ENCODE measurements at places on chromosomes 12 and 14.
A peak's percentile ranks its signal among the peaks of the same experiment; 100 is the strongest.

DNA sequence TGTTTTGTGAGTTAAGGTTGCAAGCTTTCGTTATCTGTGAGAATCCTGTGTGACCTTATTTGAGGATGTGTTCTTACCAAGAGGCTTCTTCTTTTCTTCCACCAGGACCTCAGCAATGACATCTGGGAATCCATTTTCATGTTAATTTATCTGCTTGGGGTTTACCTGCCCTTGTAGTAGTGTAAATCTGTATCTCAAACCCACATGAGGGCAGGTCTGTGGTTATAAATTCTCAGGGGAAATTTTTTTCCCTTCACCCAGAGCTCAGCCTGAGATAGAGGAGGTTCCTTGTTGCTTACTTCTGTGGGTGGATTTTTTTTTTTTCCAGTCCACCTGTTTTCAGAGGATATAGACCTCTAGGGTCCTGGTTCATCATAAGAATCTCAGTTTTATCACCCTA is 70.8 kb downstream of the AKAP6 start:
- no peak for DNase-seq

DNA sequence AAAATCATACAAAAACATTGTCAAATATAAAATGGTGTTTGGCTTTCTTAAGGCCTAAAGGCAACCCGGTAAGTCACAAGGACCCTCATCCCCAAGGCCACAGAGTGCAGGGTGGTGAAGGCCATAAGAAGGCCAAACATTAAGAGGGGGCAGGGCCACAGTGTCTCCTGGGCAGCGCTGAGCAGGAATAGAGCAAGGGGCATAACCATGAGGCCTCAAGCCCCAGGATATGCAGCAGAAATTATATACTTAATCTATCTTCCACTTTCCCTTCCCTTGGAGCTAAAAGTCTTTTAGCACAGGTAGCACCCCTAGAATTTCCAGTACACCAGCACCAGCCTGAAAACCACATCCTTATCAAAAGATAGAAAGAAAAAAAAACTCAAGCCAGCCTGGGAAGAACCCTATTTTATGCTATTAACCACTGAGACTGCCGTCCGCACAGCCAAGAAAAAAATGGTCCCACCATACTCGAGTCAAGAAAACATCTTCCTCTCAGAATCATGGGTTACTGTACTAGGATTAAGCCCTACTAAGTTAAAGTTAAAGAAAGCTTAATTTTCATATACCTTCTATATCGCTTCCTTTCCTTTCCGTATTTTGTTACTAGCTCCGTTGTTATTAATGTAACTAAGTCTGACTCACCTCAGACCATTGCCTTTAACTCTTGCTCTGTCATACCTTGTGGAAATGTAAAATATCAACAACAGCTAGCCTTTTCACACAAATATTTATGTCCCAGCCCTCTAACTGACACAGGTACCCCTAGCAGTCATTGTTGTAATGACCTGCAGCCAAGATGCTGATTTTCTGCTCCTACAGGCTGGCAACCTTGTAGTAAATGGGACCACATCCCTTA is 20.1 kb downstream of the KLRK1 start:
- DNase-seq, result no peak

- DNase-seq, result no peak
These were observed 7.0 kb downstream of the NKX2-1 start for GRCh38 chr14:36513012-36513420.

- DNase-seq, result no peak
These were observed 52.5 kb downstream of the SPIC start for GRCh38 chr12:101527682-101528081.

DNA sequence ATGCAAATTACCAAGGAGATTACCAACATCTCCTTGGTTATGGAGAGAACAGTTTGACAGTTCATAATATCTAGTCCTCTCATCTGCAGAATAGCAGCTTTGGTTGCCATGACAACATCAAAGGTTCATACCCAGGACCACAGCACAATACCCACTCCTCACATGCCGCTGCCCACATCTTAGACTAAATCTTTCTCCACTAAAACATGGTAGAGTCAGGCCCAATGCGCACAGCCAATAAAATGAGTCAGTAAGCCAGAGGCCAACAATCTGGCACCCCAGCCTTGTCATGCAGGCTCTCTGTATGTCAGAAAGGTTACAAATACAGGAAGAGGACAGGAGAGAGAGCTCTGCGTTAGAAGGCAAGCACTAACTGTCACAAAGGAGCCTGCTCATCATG is 70.6 kb downstream of the KCNK10 start:
- no peak for DNase-seq

GRCh38 chr14:93161411-93161940 is 23.2 kb downstream of the MOAP1 start:
- no peak for DNase-seq

DNA sequence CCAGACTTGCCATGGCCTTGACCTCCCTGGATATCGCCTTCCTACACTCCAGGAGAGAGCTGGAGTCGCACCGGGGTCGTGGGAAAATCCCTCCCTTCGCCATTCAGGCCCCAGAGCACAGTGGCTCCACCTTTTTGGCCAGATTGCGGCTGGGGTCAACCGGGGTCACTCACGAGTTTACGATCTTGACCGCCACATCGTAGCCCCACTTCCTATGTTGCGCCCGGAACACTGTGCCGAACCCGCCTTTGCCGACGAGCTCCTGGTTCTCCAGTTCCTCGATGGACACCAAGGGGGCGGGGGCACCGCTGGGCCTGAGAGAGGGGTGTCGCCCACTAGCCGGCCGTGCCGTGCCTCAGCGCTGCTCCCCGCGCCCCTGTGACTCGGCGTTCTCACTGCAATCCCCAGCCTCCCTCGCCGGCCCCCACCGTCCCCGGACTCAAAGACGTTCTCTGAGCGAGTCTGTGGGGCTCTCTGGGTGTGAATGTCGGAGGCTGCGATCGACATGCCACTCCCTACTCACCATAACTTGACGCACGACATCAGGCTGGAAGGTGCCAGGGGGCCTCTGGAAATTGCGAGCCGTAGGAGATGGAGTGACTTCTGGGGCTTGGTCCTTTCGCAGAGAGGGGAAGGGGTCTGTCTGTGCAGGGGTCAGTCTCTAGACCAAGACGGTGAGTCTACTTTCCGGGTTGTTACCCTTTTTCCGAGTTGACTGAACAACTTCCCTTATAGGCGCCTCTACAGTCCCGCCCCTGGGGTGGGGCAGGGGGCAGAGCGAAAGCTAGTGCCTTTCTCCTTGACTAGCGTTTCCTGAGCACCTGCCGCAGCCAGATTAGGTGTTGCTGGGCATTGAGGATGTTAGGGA is at the start of gene RIPK3:
Gene RIPK3 (minus strand): TSS at position 708 of the 868 bp plus-strand sequence. CDS start 165 bp downstream, at position 543.
- no peak for DNase-seq

DNA sequence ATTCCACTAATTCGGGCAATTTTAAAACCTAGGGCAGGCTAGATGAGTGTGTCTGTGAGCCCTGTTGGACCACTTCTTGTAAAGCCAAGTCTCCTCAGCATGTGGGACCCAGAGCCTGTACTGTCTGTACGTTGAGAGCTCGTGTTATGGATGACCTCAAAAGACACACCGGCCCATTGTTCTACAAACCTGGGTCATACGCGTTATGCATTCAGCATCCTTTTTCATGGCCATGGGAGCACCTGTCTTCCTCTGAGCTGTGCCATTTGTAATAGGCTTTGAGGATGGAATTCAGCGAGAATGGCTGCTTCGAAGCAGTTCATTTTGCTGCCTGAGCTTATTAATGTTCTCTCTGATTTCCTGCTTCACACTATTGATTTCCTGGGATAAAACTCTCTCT is 15.0 kb downstream of the WSCD2 start:
- no peak for DNase-seq

- no peak for DNase-seq
These were observed 31.9 kb upstream of the FBXO34 start for GRCh38 chr14:55239320-55239719.

DNA sequence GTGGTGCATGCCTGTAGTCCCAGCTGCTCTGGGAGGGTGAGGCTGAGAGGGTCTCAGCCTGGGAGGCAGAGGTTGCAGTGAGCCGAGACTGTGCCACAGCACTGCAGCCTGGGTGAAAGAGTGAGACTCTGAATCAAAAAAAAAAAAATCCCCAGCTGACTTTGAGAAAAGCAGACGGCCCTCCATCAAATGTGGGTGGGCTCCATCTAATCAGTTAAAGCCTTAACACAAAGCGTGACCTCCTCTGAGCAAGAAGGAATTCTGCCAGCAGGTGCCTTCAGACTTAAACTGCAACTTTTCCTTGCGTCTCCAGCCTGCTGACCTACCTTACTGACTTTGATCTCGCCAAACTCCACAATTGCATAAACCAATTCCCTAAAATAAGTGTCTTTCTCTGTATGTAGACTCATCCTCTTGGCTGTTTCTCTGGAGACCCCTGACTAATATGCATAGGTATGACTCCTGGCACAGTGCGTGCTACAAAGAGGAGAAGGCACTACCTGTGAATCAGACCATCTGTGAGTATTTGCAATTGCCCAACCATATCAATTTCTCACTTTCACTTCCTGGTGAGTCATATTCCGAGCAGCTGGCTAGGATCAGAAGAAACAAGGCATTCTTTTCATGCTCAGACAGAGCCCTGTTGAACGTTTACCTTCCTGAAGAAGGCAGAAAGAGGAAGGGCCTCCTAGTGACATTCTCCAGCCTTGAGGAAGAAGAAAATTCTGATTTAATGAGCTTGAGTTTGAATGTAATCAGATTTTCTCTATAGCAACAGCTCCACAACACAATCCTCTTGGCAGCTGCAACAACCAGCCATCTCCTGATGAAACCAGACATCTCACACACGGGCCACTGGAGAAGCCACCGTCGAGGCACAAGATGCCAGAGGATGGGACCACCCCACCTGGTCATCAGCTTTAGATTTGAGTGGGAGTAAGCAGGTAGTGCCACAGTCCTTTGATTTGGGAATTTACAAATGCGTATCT is 54.3 kb downstream of the CLMN start:
- DNase-seq, result peak; percentile 31

DNA sequence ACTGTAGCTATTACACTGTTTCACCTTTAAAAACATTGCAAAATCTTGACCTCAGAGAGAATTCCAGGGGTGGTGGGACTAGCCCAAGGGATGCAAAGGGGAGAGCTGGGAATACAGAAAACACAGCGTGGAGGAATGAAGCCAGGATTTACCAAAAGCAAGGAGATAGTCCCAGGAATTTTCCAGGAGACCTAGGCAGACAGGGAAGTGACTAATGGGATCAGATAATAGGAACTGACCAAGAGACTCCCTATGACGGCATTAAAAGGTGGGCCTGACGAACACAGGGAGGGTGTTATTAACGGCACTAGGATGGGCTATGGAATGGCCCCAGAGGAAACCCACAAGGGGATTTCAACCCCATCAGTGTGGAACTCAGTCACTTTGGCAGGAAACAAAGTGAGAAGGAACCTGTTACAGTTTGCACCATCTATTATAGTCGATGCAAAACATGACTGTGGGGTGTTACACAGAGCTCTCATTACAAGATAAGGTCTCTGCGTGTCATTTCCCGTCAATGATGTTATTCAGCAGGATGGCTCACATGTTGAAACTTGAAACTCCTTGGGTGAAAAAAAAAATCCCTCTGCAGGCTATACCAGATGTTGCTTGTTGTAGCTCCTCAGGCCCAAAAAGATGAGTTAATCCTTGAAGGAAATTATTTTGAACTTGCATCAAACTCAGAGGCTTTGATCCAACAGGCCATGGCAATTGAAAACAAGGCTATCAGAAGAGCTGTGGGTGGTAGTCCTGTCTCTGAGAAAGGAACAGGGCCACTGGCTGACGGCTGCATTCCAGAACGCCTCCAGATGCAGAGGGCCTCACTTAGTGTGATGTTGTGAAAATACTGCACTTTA is 58.7 kb downstream of the DRAM1 start:
- DNase-seq, result peak; percentile 74

DNA sequence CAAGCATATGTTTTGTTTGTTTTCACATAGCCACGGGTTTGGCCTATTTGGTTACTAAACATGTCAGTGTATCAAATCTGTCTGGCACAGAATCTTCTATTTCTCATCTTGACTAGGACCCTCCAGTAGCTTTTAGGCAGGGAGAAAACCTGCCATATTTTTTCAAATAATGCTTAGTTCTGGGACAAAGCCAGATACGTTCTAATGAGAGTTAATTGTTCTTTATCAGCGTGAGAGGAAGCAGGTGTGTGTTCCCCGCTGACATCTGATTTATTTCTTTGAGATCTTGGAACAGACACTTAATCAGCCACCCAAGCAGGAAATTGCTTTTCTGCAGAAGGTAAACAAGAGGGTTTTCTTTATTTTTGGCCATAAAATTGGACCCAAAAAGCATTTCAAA is 54.8 kb downstream of the GOLGA5 start:
- DNase-seq, result no peak

- no peak for DNase-seq
These were observed 169.8 kb downstream of the CAPZA3 start for GRCh38 chr12:18907728-18908127.

DNA sequence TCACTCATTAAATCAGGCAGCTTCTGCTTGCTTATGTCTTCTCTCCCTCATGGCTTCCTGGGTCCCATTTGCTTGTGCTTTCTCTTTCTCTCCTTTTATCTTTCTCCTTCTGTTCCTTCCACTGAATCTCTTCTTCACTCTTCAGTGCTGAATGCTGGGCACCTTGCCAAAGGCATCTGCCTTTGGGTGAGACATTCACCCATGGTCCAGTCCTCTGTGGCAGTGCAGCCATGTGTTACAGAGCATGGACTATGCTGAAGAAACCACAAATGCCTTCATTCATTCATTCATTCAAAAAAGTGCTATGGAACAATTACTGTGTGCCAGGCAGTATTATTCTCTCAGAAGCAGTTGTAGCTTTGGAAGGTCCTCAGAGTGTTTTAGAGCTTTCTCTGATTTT is 344.4 kb upstream of the STXBP6 start:
- no peak for DNase-seq

DNA sequence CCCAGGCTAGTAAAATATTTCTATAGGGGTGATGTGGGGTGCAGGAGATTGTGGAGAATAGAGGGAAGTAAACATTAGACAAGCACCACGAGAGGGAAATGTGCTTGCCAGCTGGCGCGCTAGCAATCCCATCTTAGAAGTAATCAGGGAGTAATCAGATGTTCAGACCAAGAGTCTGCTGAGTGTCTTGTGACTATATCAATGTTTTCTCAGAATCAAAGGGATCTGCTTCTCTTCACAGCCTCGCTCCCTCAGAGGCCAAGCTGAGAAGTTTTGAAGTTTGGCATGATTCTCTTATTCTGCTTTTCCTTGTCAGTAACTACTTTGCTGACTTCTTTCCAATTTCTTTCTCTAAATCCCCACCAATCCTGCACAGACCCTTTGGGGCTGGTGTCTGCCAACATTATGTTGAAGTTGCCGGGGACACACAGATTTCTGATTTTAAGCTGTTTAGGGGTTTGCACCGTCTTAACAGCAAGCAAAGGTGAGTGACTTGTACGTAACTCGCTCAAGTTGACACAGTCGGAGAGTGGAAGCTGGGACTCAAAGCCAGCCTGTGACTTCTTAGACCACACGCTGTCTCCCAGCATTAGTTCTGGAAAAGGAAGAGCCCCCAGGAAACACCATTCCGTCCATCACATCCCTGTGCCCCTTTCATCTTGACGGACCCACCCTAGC is 22.0 kb upstream of the TSPAN9 start:
- peak; percentile 74 for DNase-seq

All from uterus (tissue), 4 donors.